ENCODE measurements at places on chromosomes 13 and 19. TPM values are rescaled to one million over a fixed set of nuclear protein-coding genes. Genes with fewer than 3 reads are reported as not detected.

DNA sequence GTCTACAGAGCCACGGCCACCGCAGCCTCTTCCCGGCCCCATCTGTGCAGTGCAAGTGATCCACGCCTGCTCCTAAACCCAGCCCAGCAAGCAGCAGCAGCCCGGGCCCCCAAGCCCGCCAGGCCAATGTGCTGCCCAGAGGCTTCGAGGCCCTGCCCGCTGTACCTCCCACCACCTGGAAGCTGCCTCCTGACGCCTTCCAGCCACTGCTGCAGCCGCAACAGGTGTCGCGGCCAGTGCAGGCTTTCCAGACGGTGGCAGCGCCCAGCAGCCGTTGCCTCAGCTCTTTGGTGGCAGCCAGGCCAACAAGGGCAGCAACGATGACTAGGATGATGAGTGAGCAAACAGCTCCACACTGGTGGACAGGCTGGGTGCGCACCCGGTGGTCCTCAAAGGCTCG is 50.2 kb upstream of the TPM4 start:
- DNase-seq, result no peak
- H3K4me1 ChIP-seq, result no peaks in the 10 kb centered on the region
- no peaks in the 10 kb centered on the region for H3K36me3 ChIP-seq
- H3K27me3 ChIP-seq, result peaks cover 4% of the 10 kb centered on the region

DNA sequence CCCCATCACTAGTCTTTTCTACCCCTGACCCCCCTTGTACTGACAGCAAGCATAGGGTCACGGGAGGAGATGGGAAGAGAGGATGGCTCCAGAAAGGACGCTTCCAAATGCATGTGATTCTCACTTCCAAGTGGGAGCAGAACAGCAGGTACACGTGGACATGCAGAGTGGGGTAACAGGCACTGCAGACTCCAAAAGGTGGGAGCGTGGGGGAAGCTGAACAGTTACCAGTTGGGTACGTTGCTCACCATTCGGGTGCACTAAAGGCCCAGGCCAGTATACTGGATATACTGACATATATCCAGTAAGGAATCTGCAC is 2.3 kb upstream of the ETV2 start:
- DNase-seq, result no peak
- peak overlapping the region; percentile 11 for H3K27ac ChIP-seq
- H3K4me1 ChIP-seq, result peaks cover 7% of the 10 kb centered on the region
- H3K27me3 ChIP-seq, result peaks cover 5% of the 10 kb centered on the region
- H3K4me3 ChIP-seq, result peak overlapping the region; percentile 27
- no peaks in the 10 kb centered on the region for H3K36me3 ChIP-seq

GRCh38 chr13:47945738-47946137 is 55.3 kb downstream of the SUCLA2 start:
- no peak for DNase-seq
- H3K27me3 ChIP-seq, result no peaks in the 10 kb centered on the region
- H3K4me1 ChIP-seq, result no peaks in the 10 kb centered on the region
- no peak overlapping the region for H3K27ac ChIP-seq

DNA sequence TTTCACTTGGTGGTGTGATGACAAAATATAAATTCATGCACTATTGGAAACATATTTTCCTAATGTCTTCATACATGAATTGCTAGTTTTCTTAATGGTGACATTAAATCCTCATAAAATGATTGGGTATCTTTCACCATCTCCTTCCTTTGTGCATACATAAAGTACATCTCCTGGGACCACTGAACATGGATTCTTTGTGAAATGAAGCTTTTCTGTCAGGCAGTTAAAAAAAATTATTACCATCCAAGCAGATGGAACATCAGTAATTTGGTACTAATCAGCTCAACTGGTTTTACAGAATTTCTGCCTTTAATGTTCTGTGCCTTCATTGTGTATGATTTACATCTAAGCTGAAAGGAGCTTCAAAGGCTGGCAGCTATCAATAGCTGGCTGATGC is 891.7 kb upstream of the SLC10A2 start:
- H3K27me3 ChIP-seq, result no peaks in the 10 kb centered on the region
- DNase-seq, result no peak
- no peaks in the 10 kb centered on the region for H3K36me3 ChIP-seq
- peaks cover 2% of the 10 kb centered on the region for H3K4me1 ChIP-seq
- H3K27ac ChIP-seq, result no peak overlapping the region

PODNL1 gene
- total RNA-seq, result 8.9 TPM

DNA sequence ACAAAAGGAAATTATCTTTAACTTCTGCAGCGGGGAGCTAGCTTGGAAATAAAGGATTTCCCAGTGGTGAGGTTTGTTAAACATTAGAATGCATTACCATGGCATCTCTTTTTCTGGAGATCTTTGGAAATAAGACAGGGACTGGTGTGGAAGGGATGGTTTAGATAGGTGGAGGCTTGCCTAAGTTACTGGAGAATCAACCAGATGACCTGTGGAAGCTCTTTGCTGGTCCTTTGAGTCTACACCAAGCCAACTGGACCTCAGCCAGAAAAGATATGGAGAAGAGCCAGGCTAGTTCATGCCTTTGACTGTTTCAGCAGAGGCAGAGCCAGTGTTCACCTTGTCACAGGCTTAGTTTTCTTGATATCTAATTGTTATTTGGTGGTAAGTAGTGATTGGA is 134.7 kb downstream of the KCNRG start:
- peaks cover 4% of the 10 kb centered on the region for H3K4me1 ChIP-seq
- no peaks in the 10 kb centered on the region for H3K36me3 ChIP-seq
- peaks cover 1% of the 10 kb centered on the region for H3K27me3 ChIP-seq
- DNase-seq, result no peak

JUNB gene
- 24.9 TPM for total RNA-seq

GRCh38 chr19:4172861-4173473 is 9.4 kb downstream of the SIRT6 start:
- peaks cover 12% of the 10 kb centered on the region for H3K27me3 ChIP-seq
- peak overlapping the region; percentile 92 for H3K4me3 ChIP-seq
- H3K27ac ChIP-seq, result peak overlapping the region; percentile 91
- peaks cover 14% of the 10 kb centered on the region for H3K4me1 ChIP-seq
- peak; percentile 72 for DNase-seq

GRCh38 chr13:98847780-98848179 is 95.3 kb upstream of the SLC15A1 start:
- no peaks in the 10 kb centered on the region for H3K27me3 ChIP-seq
- no peaks in the 10 kb centered on the region for H3K36me3 ChIP-seq
- peaks cover 4% of the 10 kb centered on the region for H3K4me1 ChIP-seq
- no peak for DNase-seq
- H3K4me3 ChIP-seq, result no peak overlapping the region

ACP7 gene
- total RNA-seq, result not detected

HMGB1 gene
- 501 TPM for total RNA-seq

- no peak overlapping the region for H3K4me3 ChIP-seq
- no peak overlapping the region for H3K27ac ChIP-seq
- peaks cover 2% of the 10 kb centered on the region for H3K36me3 ChIP-seq
- peaks cover 8% of the 10 kb centered on the region for H3K27me3 ChIP-seq
These were observed 215.1 kb downstream of the SHISA2 start for GRCh38 chr13:25836574-25837336.

DNA sequence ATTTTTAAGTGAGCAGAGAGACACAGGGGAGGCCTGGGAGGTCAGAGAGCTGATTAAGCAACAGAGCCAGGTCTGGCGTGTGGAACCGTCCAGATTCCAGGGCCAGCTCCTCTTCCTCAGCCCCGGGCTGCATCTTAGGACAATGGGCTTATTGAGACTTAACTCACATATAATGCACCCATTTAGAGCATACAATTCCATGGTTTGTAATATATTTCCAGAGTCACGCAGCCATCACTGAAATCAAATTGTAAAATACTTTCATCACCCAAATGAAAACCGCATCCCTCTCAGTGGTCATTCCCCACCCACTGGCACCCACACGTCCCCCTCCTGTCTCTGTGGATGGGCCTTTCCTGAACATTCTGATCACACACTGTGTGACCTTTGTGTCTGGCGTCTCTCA is 2.1 kb upstream of the HMG20B start:
- no peak for DNase-seq
- H3K27me3 ChIP-seq, result peaks cover 8% of the 10 kb centered on the region
- H3K27ac ChIP-seq, result no peak overlapping the region
- H3K36me3 ChIP-seq, result peaks cover 6% of the 10 kb centered on the region
- peaks cover 8% of the 10 kb centered on the region for H3K4me1 ChIP-seq

GRCh38 chr13:31538067-31539042 is 201.0 kb upstream of the RXFP2 start:
- no peaks in the 10 kb centered on the region for H3K27me3 ChIP-seq

- H3K27me3 ChIP-seq, result peaks cover 5% of the 10 kb centered on the region
- peak; percentile 80 for DNase-seq
- no peaks in the 10 kb centered on the region for H3K36me3 ChIP-seq
These were observed 2.5 kb downstream of the HDGFL2 start for GRCh38 chr19:4474514-4475022.

S1PR5 gene
- total RNA-seq, result not detected

ZNF600 gene
- 13.2 TPM for total RNA-seq

DNA sequence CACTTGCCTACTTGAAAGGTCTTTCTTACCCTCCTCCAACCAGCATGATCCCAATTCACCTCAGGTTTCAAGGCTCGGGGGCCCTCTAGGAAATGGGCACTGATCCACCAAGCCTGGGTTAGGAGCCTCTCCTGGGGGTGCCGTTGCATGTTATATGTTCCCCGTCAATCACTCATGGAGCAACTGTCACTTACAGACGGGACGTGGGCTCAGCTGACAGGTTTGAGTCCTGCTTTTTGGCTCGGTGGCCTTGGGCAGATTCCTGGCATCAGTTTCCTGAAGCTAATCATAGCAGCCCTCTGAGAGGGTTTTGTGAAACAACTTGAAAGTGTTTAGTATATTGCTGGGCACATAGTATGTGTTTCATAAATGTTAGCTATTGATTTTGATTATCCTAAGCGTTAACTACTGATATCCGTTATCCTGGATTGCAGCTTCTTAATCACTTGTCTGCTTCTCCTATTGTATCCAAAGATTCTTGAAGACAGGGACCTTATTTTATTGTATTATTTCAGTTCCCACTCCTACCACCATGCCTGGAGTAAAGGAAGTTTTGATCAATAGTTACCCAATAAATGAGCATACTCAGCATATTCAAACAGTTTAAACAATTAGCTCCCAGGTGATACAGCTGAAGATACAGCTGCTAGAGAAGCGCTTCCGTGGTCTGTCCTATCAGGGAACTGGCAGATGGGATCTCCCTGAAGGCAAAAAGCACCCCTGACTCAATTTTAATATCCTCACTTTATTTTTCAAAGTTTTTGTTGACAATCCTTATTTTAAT is 57.9 kb downstream of the RFC3 start:
- H3K27me3 ChIP-seq, result no peaks in the 10 kb centered on the region
- no peak overlapping the region for H3K27ac ChIP-seq
- H3K36me3 ChIP-seq, result no peaks in the 10 kb centered on the region
- peaks cover 7% of the 10 kb centered on the region for H3K4me1 ChIP-seq
- no peak for DNase-seq
- no peak overlapping the region for H3K4me3 ChIP-seq

GJA3 gene
- not detected for total RNA-seq

GRCh38 chr19:33304371-33304759 is 2.0 kb upstream of the CEBPA start:
- H3K4me3 ChIP-seq, result peak overlapping the region; percentile 25
- H3K27me3 ChIP-seq, result peaks cover 12% of the 10 kb centered on the region
- H3K36me3 ChIP-seq, result no peaks in the 10 kb centered on the region
- H3K4me1 ChIP-seq, result no peaks in the 10 kb centered on the region

KL gene
- not detected for total RNA-seq

DNA sequence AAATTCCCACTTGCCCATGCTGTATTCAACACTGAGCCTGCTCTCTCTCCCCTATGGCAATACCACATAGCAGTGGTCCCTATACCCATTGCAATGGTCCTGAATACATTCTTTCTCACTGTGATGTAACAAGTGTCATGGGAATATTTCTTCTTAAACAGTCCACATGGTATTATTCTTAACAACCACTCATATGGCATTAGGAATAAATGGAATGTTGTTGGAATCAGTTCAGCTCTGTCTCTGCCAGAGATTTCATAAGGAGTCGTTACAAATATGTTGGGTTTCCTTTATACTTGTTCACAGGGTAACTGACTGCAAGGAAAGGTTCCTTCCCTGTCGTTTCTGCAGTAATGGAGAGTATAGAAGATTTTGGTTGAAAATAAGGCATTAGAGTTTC is 128.3 kb upstream of the SPATA13 start:
- no peak overlapping the region for H3K27ac ChIP-seq
- no peaks in the 10 kb centered on the region for H3K27me3 ChIP-seq
- no peak for DNase-seq

DNA sequence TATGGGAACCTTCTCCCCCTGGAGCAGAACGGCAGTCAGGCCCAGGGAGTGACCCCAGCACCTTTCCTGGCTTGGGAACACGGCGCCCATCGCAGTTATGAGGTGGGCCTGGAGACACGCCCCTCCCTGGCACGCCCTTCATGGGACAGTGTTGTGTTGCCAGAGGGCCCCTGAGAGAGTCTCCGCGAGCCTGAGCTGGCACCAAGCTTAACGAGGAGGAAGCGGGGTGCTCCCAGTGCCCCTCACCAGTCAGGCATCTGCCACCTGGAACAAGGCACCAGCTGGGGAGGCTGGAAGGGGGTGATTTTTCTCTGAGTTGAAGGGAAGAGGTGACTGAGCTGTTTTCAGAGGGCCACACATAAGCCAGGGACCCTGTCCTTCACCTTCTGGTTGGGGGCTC is 180.6 kb downstream of the KDM4B start:
- DNase-seq, result peak; percentile 19
- peak overlapping the region; percentile 70 for H3K4me3 ChIP-seq
- peaks cover 29% of the 10 kb centered on the region for H3K4me1 ChIP-seq
- peaks cover 4% of the 10 kb centered on the region for H3K36me3 ChIP-seq
- H3K27ac ChIP-seq, result peak overlapping the region; percentile 94
- peaks cover 26% of the 10 kb centered on the region for H3K27me3 ChIP-seq

USHBP1 gene
- total RNA-seq, result not detected

- H3K36me3 ChIP-seq, result peaks cover 10% of the 10 kb centered on the region
- DNase-seq, result no peak
- H3K27me3 ChIP-seq, result peaks cover 3% of the 10 kb centered on the region
These were observed 7.0 kb downstream of the DNAJB1 start for GRCh38 chr19:14511229-14511593.

- peak; percentile 33 for DNase-seq
- peak overlapping the region; percentile 98 for H3K27ac ChIP-seq
- peaks cover 26% of the 10 kb centered on the region for H3K4me1 ChIP-seq
- H3K27me3 ChIP-seq, result peaks cover 2% of the 10 kb centered on the region
These were observed 1052.0 kb downstream of the DIAPH3 start for GRCh38 chr13:59111751-59112171.

- H3K4me3 ChIP-seq, result peak overlapping the region; percentile 25
- no peak for DNase-seq
- H3K36me3 ChIP-seq, result no peaks in the 10 kb centered on the region
- H3K27ac ChIP-seq, result no peak overlapping the region
- H3K4me1 ChIP-seq, result peaks cover 30% of the 10 kb centered on the region
These were observed 42.7 kb downstream of the GATAD2A start for GRCh38 chr19:19448238-19448544.

DNA sequence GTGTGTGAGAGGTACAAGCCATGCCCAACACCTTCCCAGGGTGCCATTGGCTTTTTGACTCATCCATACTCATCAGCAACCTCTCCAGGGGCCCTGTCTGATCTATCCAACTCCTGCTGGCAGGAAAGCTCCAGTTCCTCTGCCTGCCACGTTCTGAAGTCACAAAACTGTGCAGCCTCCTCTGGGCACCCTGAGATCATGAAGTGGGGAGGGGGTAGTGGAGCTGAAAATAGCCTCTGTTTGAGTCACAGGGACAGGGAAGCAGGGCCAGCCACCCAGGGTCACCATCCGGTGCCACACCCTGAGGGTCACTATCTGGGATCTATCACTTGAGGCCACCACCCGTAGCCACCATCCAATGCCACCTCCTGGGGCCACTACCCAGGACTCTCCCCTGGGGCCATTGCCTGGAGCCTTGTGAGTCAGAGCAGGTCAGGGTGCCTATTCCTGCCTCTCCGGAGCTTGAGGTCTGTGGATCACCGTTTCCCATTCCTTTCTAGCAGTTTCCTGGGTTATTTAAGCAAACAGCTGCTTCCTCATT is 172.1 kb downstream of the NUFIP1 start:
- no peak for DNase-seq
- no peak overlapping the region for H3K27ac ChIP-seq
- no peaks in the 10 kb centered on the region for H3K36me3 ChIP-seq
- H3K4me1 ChIP-seq, result peaks cover 23% of the 10 kb centered on the region
- H3K27me3 ChIP-seq, result peaks cover 1% of the 10 kb centered on the region
- no peak overlapping the region for H3K4me3 ChIP-seq

Measured in glutamatergic neuron (in vitro differentiated cells).